ENCODE measurements at places on chromosomes 12 and 14.

- H3K36me3 ChIP-seq = no peaks in the 10 kb centered on the region
- peak; percentile 25 for ATAC-seq
- H3K27ac ChIP-seq = peak overlapping the region; percentile 28
- H3K4me3 ChIP-seq = peak overlapping the region; percentile 46
These were observed 67.0 kb upstream of the BEGAIN start for GRCh38 chr14:100654025-100654813.

DNA sequence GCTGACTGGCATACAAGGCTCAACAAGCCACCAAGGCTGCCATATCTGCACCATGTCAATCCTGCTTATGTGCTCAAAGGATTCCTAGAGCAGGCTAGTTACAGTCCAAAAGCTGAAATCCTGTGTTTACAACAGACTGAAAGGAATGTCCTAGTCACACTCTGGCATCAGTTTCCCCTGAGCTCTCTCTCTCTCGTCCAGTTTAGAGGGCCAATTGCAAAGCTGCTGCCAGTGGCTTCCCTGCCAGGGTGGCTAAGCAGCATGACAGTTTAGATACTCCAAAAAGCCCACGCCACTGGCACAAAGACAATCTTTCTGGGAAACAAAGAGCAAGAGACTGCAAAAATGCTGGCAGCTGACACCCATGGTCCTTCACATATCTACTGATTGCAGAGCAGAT, 392.1 kb downstream of the RPS29 start:
- no peaks in the 10 kb centered on the region for H3K27me3 ChIP-seq
- no peak for ATAC-seq
- peaks cover 21% of the 10 kb centered on the region for H3K4me1 ChIP-seq

GRCh38 chr14:28676479-28676878, 90.1 kb upstream of the FOXG1 start:
- no peak for ATAC-seq
- no peaks in the 10 kb centered on the region for H3K4me1 ChIP-seq
- H3K27me3 ChIP-seq = no peaks in the 10 kb centered on the region
- no peaks in the 10 kb centered on the region for H3K36me3 ChIP-seq

GRCh38 chr14:63388766-63389431, 70.2 kb upstream of the GPHB5 start:
- H3K4me3 ChIP-seq = no peak overlapping the region
- H3K36me3 ChIP-seq = peaks cover 66% of the 10 kb centered on the region
- ATAC-seq = peak; percentile 57
- no peaks in the 10 kb centered on the region for H3K27me3 ChIP-seq
- H3K27ac ChIP-seq = no peak overlapping the region

- H3K4me3 ChIP-seq = no peak overlapping the region
- ATAC-seq = no peak
- H3K4me1 ChIP-seq = peaks cover 12% of the 10 kb centered on the region
- no peaks in the 10 kb centered on the region for H3K36me3 ChIP-seq
- H3K27ac ChIP-seq = no peak overlapping the region
These were observed 143.4 kb upstream of the ARHGAP5 start for GRCh38 chr14:31933716-31934115.

- no peaks in the 10 kb centered on the region for H3K27me3 ChIP-seq
- no peak overlapping the region for H3K4me3 ChIP-seq
- no peak overlapping the region for H3K27ac ChIP-seq
- no peaks in the 10 kb centered on the region for H3K4me1 ChIP-seq
- H3K36me3 ChIP-seq = peaks cover 5% of the 10 kb centered on the region
These were observed 96.2 kb downstream of the DUSP6 start for GRCh38 chr12:89256060-89256459.

DNA sequence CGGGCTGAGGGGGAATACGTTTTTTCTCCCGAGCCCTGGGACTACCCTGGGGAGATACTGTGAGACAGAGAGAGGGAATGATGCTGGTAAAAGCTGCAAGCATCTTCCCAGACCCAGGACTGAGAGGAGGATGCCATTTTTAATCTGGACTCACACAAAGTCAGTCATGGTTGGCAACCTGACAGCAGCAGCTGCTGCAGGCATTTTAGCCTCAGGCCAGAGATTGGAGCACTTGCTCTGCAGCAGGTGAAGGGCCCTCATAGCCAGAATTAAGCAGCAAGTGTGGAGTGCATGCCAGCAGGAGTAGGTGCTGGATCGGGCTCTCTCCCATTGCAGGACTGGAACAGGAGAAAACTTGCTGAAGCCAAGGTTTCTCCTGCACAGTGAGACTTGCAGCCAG, 361.1 kb upstream of the CLEC14A start:
- no peak overlapping the region for H3K4me3 ChIP-seq
- no peaks in the 10 kb centered on the region for H3K36me3 ChIP-seq
- no peaks in the 10 kb centered on the region for H3K4me1 ChIP-seq
- H3K27ac ChIP-seq = no peak overlapping the region
- H3K27me3 ChIP-seq = no peaks in the 10 kb centered on the region

DNA sequence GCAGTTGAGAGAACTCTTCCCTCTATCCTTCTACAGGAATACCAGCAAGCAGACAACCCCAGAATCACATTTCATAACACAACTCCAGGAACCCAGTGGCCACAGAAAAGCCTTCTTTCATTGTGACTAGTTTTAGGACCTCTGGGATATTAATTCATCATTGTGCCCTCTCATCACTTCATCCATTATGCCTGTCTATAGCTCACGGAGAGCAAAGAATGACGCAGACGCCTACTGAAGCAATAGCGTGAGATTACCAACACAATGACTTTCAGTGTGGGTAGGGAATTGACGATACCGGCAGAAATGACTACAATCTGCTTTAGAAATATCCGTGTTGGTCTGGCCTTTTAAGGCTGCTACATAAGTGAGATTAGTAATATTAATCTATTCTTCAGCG, 158.1 kb upstream of the FOXG1 start:
- no peaks in the 10 kb centered on the region for H3K36me3 ChIP-seq
- H3K4me1 ChIP-seq = no peaks in the 10 kb centered on the region
- no peaks in the 10 kb centered on the region for H3K27me3 ChIP-seq
- H3K4me3 ChIP-seq = no peak overlapping the region
- no peak overlapping the region for H3K27ac ChIP-seq
- no peak for ATAC-seq

DNA sequence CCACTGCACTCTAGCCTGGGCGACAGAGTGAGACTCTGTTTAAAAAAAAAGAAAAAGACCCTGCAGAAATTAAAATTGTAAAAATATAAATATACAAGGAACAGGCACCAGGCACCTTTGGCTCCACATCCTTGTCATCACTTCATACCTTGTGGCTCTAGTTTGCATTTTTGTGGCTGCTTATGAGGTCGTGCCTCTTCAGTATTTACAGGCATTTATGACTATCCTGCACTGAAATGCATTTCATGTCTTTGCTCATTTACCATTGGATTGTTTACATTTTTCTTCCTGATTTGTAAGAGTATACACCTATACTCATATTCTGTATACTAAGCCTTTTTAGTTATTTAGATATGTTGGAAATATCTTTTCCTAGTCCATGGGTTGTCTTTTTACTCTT, 20.1 kb downstream of the BICD1 start:
- ATAC-seq = no peak
- H3K27ac ChIP-seq = peak overlapping the region; percentile 24
- no peak overlapping the region for H3K4me3 ChIP-seq
- H3K36me3 ChIP-seq = peaks cover 12% of the 10 kb centered on the region
- H3K4me1 ChIP-seq = peaks cover 18% of the 10 kb centered on the region

DNA sequence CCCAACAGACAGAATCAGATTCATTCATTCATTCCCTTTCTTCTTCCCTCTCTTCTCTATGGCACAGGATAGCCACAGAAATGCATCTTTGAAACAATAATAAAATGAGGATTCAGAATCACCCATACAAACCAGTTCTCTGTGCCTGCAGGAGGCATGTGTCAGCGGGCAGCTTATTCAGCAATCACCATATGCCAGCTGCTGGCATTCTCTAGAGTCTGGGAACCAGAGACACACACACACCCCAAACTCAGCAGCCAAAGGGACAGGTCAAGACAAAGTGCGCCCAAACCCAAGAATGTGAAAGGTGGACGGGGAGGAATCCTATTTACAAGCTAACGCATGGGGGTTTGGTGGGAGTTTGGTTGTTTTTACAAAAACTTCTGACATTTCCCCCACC, 14.1 kb downstream of the ARF3 start:
- no peak overlapping the region for H3K4me3 ChIP-seq
- H3K4me1 ChIP-seq = peaks cover 45% of the 10 kb centered on the region
- peaks cover 40% of the 10 kb centered on the region for H3K36me3 ChIP-seq
- ATAC-seq = no peak
- no peaks in the 10 kb centered on the region for H3K27me3 ChIP-seq

DNA sequence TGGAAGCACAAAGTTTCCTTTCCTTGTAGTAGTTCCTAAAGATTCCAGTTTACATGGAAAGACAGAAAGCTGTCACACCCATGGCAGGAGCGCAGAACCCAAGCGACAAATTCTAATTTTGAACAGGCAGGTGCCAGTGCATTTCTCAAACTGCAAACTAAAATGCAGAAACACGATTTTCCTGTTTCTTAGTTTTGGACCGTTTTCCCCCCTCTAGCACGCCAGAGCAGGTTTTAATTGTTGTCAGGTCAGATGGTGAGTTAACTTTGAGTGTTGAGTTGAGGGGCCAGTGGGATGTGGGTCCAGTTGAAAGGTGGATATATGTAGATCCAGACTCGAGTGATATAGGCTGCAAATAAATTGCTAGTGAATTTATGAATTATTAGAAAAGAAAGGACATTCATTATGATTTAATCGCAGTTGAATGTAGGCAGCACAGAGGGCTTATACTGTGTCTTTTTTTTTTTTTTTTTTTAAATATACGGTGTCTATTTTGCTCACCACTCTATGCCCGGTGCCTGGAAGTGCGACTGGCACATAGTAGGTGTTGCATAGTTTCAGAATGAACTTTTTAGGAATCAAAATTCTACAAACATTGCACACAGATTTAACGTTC, 909 bp upstream of the ETFBKMT start:
- peaks cover 20% of the 10 kb centered on the region for H3K4me1 ChIP-seq
- no peaks in the 10 kb centered on the region for H3K27me3 ChIP-seq
- H3K27ac ChIP-seq = peak overlapping the region; percentile 94
- peaks cover 4% of the 10 kb centered on the region for H3K36me3 ChIP-seq
- ATAC-seq = peak; percentile 29
- peak overlapping the region; percentile 98 for H3K4me3 ChIP-seq

DNA sequence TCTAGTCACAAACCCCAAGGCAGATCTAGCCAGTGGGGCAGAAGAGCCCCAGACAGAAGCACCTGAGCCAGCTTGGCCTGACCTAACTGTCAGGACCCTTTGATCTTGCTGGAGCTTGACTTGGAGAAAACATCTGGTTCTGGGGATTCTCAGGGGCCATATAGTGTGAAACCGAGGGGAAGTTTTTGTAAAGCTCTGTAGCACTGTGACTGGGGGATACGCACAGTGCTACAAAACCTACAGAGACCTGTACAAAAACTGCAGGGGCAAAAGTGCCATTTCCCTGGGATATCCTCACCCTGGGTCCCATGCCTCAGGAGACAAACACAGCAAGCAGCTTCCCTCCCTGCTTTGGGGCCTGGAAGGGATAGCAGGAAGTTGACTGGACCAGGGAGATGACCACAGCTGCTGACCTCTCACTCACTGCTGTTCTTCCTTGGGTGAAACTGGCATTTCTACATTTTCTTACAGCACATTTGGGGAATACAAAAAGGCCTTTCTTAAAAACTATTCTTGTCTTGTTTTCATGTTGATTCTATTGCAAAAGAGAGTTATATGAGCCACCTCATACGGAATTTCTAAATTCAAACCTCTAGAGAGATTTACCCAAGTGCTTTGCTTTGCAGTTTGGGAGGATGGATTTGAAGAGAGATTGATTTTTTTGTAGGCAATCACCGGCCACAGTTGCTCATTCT, 140.0 kb downstream of the DAD1 start:
- H3K27ac ChIP-seq = peak overlapping the region; percentile 85
- peak; percentile 71 for ATAC-seq
- no peak overlapping the region for H3K4me3 ChIP-seq
- H3K27me3 ChIP-seq = peaks cover 24% of the 10 kb centered on the region
- H3K4me1 ChIP-seq = peaks cover 21% of the 10 kb centered on the region

DNA sequence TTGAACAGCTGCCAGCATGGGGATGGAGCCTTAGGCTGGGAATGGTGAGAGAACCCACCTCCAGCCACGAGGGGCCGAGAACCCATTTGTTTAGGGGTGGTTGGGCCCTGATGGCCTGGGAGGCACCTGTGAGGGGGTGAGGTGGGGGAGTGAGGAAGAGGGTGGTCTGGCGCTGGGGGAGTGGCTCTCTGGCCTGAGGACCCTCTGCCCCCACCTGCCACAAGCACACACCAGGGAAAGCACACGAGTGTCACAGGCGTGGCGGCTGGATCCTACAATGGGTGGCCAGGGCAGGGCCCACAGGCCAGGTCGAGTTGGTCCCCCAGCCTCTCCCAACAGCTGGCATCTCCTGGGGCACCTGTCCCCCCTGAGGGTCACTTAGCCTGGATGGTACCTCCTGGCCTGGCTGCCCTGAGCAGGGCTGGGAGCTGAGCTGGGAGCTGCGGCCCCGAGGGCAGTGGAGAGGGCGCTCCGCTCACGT, 340.5 kb downstream of the TMEM121 start:
- H3K4me3 ChIP-seq = no peak overlapping the region
- H3K27ac ChIP-seq = no peak overlapping the region
- H3K27me3 ChIP-seq = no peaks in the 10 kb centered on the region
- no peaks in the 10 kb centered on the region for H3K4me1 ChIP-seq

GRCh38 chr14:76101391-76102379, 50.0 kb upstream of the GPATCH2L start:
- no peaks in the 10 kb centered on the region for H3K4me1 ChIP-seq
- H3K27ac ChIP-seq = no peak overlapping the region
- no peak for ATAC-seq

- ATAC-seq = peak; percentile 62
- no peaks in the 10 kb centered on the region for H3K27me3 ChIP-seq
- peak overlapping the region; percentile 42 for H3K4me3 ChIP-seq
- H3K36me3 ChIP-seq = peaks cover 67% of the 10 kb centered on the region
- peaks cover 47% of the 10 kb centered on the region for H3K4me1 ChIP-seq
- peak overlapping the region; percentile 71 for H3K27ac ChIP-seq
These were observed 66.8 kb upstream of the GPR68 start for GRCh38 chr14:91311284-91311662.

GRCh38 chr14:102898298-102898697, 24.2 kb upstream of the AMN start:
- H3K4me1 ChIP-seq = peaks cover 76% of the 10 kb centered on the region
- ATAC-seq = no peak
- H3K4me3 ChIP-seq = peak overlapping the region; percentile 58
- H3K36me3 ChIP-seq = peaks cover 63% of the 10 kb centered on the region
- H3K27ac ChIP-seq = peak overlapping the region; percentile 87
- no peaks in the 10 kb centered on the region for H3K27me3 ChIP-seq

- H3K27ac ChIP-seq = peak overlapping the region; percentile 83
- peaks cover 65% of the 10 kb centered on the region for H3K4me1 ChIP-seq
- peaks cover 22% of the 10 kb centered on the region for H3K36me3 ChIP-seq
- ATAC-seq = no peak
These were observed 2.1 kb downstream of the KMT2D start for GRCh38 chr12:49058366-49059044.

GRCh38 chr12:124326104-124326503, 31.2 kb downstream of the RFLNA start:
- no peaks in the 10 kb centered on the region for H3K4me1 ChIP-seq
- no peak overlapping the region for H3K4me3 ChIP-seq
- no peaks in the 10 kb centered on the region for H3K27me3 ChIP-seq
- no peak for ATAC-seq

GRCh38 chr14:83147006-83147405, 1613.4 kb upstream of the SEL1L start:
- ATAC-seq = no peak
- H3K27me3 ChIP-seq = no peaks in the 10 kb centered on the region
- no peak overlapping the region for H3K27ac ChIP-seq
- H3K4me3 ChIP-seq = no peak overlapping the region

- no peaks in the 10 kb centered on the region for H3K27me3 ChIP-seq
- H3K27ac ChIP-seq = peak overlapping the region; percentile 8
- peaks cover 7% of the 10 kb centered on the region for H3K4me1 ChIP-seq
- no peak overlapping the region for H3K4me3 ChIP-seq
- no peaks in the 10 kb centered on the region for H3K36me3 ChIP-seq
- ATAC-seq = no peak
These were observed 36.9 kb upstream of the CDK17 start for GRCh38 chr12:96437171-96437445.

Data from stimulated activated memory B cell treated with anti-CD40 and anti-IgM and Interleukin-4, amounts not matched to agents 10 μg/mL and 1 μg/mL and 100 μg/mL, for 72 hours (primary cell).